ENCODE measurements at places on chromosomes 13 and 19. TPM values are rescaled to one million over a fixed set of nuclear protein-coding genes. Genes with fewer than 3 reads are reported as not detected.

DNA sequence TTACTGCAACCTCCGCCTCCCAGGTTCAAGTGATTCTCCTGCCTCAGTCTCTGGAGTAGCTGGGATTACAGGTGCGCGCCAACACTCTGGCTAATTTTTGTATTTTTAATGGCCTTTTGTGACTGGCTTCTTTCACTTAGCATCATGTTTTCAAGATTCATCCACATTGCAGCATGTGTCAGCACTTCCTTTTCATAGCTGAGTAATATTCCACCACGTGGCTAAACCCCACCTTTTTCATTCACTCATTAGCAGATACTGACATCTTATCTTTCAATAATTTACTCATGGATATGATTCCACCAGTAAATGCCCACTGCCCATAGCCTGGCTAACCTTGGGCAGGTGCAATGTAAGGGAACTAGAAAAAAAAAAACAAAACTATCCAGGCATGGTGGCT lies 6.9 kb downstream of the C5AR1 start:
- peaks cover 31% of the 10 kb centered on the region for H3K27me3 ChIP-seq
- DNase-seq = no peak

The COMP gene
- total RNA-seq = not detected

The RFPL4AL1 gene
- total RNA-seq = not detected

GRCh38 chr13:108708921-108709320 lies 79.5 kb downstream of the MYO16 start:
- H3K4me1 ChIP-seq = no peaks in the 10 kb centered on the region
- H3K4me3 ChIP-seq = no peak overlapping the region
- DNase-seq = no peak
- peaks cover under 1% of the 10 kb centered on the region for H3K27me3 ChIP-seq
- no peaks in the 10 kb centered on the region for H3K36me3 ChIP-seq
- H3K27ac ChIP-seq = no peak overlapping the region

GRCh38 chr13:75480671-75481175 lies 1.2 kb downstream of the TBC1D4 start:
- peak overlapping the region; percentile 100 for H3K4me3 ChIP-seq
- peaks cover 7% of the 10 kb centered on the region for H3K36me3 ChIP-seq
- no peak overlapping the region for H3K27ac ChIP-seq
- H3K27me3 ChIP-seq = peaks cover 67% of the 10 kb centered on the region
- peaks cover 11% of the 10 kb centered on the region for H3K4me1 ChIP-seq

DNA sequence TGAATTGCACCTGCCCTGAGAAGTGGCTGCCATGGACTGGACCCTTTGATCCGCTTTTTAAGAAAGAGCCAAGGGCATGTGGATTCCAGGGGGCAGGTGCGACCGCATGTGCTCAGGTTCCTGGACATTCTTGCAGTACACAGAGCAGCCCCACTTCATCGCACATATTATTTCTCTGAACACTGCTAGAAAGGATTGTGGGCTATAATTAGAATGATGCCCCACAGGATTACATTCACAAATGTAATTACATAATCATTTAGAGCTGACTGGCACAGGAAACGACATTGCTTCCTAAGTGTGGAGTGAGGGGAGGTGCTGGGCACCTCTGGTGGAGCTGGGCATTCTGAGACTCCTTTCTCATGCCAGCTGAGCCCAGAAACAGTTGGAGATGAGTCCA lies 37.5 kb upstream of the VSTM2B start:
- H3K4me1 ChIP-seq = no peaks in the 10 kb centered on the region
- DNase-seq = no peak
- no peak overlapping the region for H3K27ac ChIP-seq
- peaks cover 33% of the 10 kb centered on the region for H3K27me3 ChIP-seq
- H3K36me3 ChIP-seq = no peaks in the 10 kb centered on the region
- no peak overlapping the region for H3K4me3 ChIP-seq

GRCh38 chr13:79937771-79938216 lies 403.1 kb downstream of the SPRY2 start:
- H3K27ac ChIP-seq = no peak overlapping the region
- no peak overlapping the region for H3K4me3 ChIP-seq
- H3K27me3 ChIP-seq = no peaks in the 10 kb centered on the region
- H3K4me1 ChIP-seq = no peaks in the 10 kb centered on the region

The PLPPR3 gene
- not detected for total RNA-seq

GRCh38 chr19:44800461-44800860 lies 8.4 kb upstream of the BCAM start:
- H3K27ac ChIP-seq = no peak overlapping the region
- peak; percentile 84 for DNase-seq
- H3K27me3 ChIP-seq = no peaks in the 10 kb centered on the region
- no peak overlapping the region for H3K4me3 ChIP-seq
- no peaks in the 10 kb centered on the region for H3K36me3 ChIP-seq
- peaks cover 17% of the 10 kb centered on the region for H3K4me1 ChIP-seq

- no peaks in the 10 kb centered on the region for H3K27me3 ChIP-seq
- no peak for DNase-seq
- H3K36me3 ChIP-seq = no peaks in the 10 kb centered on the region
- no peak overlapping the region for H3K4me3 ChIP-seq
Observed at GRCh38 chr13:37576601-37577000, 22.0 kb downstream of the POSTN start.

- H3K4me3 ChIP-seq = no peak overlapping the region
- peaks cover 5% of the 10 kb centered on the region for H3K36me3 ChIP-seq
- no peaks in the 10 kb centered on the region for H3K27me3 ChIP-seq
- no peak for DNase-seq
- H3K27ac ChIP-seq = no peak overlapping the region
Observed at GRCh38 chr19:58054901-58055874, 3.9 kb upstream of the ZNF135 start.

DNA sequence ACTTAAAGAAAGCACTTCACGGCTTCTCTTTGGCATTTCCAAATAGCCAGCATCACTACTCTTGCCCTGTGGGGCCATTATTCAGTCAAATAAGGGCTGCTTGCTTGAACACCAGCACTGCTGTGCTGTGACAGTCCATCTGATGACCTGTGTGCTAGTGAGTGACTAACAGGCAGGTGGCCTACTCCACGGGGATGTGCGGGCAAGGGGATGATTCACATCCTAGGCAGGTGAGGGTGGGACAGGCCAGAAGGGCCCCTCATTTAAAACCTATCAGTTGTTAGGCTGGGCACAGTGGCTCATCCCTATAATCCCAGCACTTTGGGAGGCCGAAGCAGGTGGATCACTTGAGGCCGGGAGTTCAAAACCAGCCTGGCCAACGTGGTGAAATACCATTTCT lies 8.2 kb downstream of the CCNE1 start:
- no peaks in the 10 kb centered on the region for H3K4me1 ChIP-seq
- no peak for DNase-seq
- H3K27me3 ChIP-seq = no peaks in the 10 kb centered on the region
- H3K27ac ChIP-seq = no peak overlapping the region
- no peak overlapping the region for H3K4me3 ChIP-seq

- DNase-seq = no peak
- no peaks in the 10 kb centered on the region for H3K36me3 ChIP-seq
- H3K27ac ChIP-seq = no peak overlapping the region
- peaks cover 9% of the 10 kb centered on the region for H3K4me1 ChIP-seq
- H3K4me3 ChIP-seq = no peak overlapping the region
Observed at GRCh38 chr19:47006496-47006895, 13.1 kb upstream of the NPAS1 start.
